Osteoblast (primary cell): ENCODE measurements at places on chromosomes 2 and 18. TPM values are rescaled to one million over a fixed set of nuclear protein-coding genes. Genes with fewer than 3 reads are reported as not detected.
A peak's percentile ranks its signal among the peaks of the same experiment; 100 is the strongest.

GRCh38 chr2:96088340-96089335, 27.7 kb downstream of the ADRA2B start:
- DNase-seq: no peak

DNA sequence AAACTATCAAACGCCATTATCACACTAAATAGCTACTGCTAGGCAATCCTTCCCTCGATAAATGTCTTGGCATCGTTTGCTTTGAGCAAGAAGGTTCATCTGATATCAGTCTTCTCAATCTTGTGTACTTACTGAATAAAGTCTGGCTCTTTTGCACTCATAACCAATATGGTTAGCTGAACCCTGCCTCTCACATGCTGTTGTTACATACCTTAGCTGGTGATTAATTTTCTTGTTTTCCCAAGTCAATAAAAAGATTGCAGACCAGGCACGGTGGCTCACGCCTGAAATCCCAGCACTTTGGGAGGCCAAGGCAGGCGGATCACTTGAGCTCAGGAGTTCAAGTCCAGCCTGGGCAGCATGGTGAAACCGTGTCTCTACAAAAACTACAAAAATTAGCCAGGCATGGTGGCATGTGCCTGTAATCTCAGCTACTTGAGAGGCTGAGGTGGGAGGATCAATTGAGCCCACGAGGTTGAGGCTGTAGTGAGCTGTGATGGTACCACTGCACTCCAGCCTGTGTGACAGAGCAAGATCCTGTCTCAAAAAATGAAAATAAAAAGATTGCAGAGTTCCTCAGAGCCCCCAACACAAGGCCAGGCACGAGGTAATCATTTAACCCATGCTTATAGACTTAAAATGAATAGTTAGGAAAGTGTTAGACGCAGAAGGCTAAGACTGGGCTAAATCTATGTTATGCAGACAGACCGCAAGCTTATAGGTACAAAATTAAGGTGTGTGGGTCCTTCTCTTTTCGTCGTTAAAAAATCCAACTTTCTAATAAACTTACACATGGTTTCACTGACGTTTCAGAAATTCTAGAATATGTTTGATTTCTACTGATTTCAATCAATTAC, 177.5 kb downstream of the ALPK2 start:
- DNase-seq: no peak

GRCh38 chr2:36663851-36664695, 32.4 kb upstream of the VIT start:
- DNase-seq: peak; percentile 65

- no peak for DNase-seq
Measured at GRCh38 chr2:62320657-62321357, 124.9 kb downstream of the B3GNT2 start.

The UGT1A7 gene
- total RNA-seq: not detected in 2 replicates

The NYAP2 gene
- total RNA-seq: under 0.01 TPM in 1 of 2 replicates, not detected in the other
